ENCODE measurements at places on chromosomes 7 and 10.

GRCh38 chr10:16765509-16766375 lies 51.5 kb downstream of the RSU1 start:
- DNase-seq = no peak

GRCh38 chr7:101127460-101128039 lies 646 bp downstream of the SERPINE1 start:
- no peak for DNase-seq

GRCh38 chr10:49367600-49367999 lies 28.3 kb downstream of the DRGX start:
- DNase-seq = no peak

- DNase-seq = no peak
These were observed 585.2 kb upstream of the CELF2 start for GRCh38 chr10:10432296-10433035.
